ENCODE measurements at places on chromosomes 4 and X.

DNA sequence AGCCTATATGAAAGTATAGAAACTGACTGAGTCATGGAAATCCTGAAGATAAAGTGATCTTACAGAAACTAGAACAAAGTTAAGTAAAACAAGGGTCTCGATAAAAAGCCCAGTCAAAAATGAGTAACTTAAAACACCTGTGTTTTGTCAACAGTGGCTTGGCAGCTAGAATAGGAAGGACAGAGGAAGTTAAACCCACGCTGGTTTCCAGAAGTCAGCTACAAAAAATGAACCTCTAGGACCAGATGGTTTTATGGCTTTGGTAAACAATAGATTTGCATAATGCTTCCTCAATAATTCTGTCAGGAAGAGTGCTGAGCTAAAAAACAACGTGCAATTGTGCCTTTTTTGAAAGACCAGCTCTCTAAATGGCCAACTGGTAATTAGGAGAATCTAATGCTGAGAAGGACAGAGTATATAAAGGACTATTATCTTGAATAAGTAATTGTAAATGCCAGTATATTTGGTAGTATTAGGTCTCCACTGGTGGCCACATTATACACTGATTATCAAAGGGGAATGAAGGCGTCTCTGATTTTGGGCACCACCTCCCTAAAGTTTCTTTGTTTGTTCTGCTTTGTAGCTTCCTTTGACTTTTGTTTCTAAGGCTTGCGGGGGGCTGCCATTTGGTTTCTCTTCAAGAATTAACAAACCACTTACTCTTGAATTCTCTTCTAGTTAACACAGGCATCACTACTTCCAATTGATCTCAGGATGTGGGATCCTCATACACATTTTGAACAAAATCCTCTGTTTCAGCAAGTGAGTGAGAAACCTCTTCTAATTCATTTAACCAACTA is 72.2 kb upstream of the PPP3CA start:
- no peak for DNase-seq

DNA sequence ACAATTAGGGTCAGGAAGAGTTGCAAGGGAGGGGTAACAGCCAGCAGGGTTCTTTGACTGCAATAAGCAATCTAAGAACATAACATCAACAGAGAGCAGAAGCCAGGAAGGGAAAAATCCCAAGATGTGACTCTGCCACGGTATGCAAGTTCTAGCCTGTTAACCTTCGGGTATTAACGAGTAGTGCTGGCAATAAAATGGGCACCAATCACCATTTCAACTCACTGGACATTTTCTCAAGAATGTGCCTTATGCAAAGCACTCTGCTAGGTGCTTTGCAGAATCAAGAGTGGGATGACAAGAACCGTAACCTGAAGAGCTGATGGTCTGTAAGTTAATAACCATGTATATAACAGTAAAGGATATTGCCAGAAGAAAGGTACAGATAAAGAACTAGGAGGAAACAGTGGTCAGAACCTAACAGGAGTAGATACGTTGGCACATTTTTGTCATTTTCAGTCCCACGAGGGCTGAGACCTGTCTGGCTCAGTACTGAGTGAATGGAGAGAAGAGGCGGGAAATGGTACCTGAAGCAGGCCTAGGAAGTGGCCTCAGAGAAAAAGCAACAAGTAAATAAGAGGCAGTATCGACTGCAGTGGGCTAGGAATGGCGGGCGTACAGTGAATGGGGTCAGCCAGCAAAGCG is 2.7 kb downstream of the ELOVL6 start:
- DNase-seq = no peak

- DNase-seq = peak; percentile 33
Measured at GRCh38 chr4:121951521-121952110, at the start of gene TRPC3. Gene TRPC3, minus strand, starts transcription at chr4:121952060. Its CDS starts 380 bp downstream, at chr4:121951680.

- DNase-seq = no peak
Measured at GRCh38 chr4:38222892-38223291, 262.7 kb downstream of the PTTG2 start.

GRCh38 chr4:138007572-138007971 is 234.6 kb downstream of the SLC7A11 start:
- no peak for DNase-seq

DNA sequence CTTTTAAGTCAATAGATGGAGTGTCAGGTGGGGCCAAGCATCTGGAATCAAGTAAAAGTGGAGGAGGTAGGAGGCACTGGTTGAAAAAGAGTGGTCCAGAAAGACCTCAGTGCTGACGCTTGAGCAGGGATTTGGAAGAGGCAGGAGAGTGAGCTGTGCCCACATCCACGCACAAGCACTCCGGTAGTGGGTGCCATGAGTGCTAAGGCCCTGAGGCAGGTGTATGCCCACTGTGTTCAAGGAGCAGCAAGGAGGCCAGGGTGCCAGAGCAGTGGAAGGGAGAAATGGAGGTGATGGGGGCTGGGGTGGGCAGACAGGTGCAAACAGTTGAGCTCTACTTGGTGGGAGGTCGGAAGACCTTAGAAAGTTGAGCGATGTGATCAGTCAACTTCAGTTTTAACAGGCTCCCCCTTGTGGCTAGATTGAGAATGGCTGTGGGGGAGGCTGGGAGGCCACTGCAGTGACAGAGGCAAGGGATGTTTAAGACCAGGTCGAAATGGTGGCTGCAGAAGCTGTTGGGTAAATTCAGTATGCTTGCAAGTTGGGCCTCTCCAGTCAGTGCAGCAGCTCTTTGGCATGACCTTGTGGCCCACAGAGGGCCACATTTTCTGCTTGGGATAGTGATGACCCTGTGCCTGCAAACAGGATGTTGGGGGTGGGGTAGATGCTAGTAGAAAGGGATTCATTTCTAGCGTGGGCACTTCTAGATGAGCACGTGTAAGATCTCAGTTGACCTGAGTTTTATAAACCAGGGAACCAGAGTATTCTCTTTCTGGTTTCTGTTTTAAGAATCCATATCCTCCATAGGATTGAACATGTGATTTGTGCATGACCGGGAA is 12.7 kb downstream of the TKTL1 start:
- DNase-seq = peak; percentile 67

DNA sequence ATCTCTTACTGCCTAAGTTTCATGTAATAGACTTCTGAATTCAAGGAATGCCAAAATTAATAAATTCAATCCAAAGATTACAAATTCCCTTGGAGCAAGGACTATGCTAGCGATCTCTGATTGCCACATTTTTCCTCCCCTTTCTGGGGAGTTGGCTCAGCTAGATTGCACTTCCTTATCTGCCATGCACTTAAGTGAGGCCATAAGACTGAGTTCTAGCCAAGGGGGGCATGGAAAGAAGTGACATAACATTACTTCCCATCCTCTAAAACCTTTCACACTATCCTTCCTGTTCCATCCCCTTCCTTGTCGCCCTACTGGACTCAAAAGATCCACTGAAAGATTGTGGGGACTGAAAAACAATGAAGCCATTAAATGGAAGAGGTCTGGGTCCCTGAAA is 53.8 kb upstream of the TXK start:
- DNase-seq = no peak

DNA sequence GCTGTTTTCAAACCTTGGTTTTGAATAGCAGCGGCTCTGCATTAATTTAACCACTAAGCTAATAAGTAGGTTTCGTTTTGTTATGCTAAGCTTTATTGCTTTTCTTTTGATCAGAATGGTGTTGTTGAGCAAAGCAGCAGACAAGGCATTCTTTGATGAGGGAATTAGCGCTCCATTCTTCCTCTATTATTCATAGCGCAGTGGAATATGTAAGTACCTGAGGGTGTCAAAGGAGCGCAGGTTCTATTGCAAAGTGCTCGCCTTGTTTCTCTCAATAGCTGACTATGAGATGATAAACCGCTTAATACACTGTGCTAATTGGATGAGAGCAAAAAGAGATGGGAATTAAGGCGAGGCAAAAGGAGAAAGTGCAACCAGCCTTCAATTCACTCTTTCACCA is 16.3 kb downstream of the ARX start:
- no peak for DNase-seq
